ENCODE measurements at places on chromosomes 16 and 17.
A peak's percentile ranks its signal among the peaks of the same experiment; 100 is the strongest.

GRCh38 chr17:76512366-76513305 is 11.4 kb upstream of the RHBDF2 start:
- DNase-seq: no peak

GRCh38 chr16:72173997-72174396 is 2.0 kb upstream of the PMFBP1 start:
- no peak for DNase-seq

DNA sequence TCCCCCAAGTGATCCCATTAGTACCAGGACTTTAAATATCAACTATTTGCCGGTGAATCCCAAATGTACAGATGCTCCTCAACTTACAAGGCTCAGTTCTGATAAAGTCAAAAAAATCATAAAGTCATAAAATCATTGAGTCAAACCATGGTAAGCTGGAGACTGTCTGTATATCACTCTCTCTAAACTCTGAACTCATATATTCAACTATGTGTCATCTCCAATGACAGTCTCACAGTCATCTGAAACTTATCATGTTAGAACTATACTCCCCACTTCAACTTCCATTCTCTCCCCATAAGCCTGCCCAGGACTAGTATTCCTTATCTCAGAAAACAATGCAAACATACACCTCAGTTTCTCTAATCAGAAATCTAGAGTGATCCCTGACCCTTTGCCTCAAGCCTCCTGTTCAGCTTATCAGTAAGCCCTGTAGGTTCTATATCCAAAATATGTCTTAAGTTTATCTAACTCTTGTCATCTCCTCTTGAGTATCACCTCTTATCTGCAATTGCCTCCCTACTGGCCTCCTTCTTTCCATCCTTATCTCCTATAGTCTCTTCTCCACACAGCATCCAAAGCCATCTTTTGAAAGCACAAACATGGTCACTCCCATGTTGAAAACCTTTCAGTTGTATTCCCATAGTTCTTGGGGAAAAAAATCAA is 55.0 kb downstream of the SSH2 start:
- DNase-seq: no peak

- no peak for DNase-seq
These were observed 689.2 kb downstream of the WWOX start for GRCh38 chr16:78788696-78789095.

DNA sequence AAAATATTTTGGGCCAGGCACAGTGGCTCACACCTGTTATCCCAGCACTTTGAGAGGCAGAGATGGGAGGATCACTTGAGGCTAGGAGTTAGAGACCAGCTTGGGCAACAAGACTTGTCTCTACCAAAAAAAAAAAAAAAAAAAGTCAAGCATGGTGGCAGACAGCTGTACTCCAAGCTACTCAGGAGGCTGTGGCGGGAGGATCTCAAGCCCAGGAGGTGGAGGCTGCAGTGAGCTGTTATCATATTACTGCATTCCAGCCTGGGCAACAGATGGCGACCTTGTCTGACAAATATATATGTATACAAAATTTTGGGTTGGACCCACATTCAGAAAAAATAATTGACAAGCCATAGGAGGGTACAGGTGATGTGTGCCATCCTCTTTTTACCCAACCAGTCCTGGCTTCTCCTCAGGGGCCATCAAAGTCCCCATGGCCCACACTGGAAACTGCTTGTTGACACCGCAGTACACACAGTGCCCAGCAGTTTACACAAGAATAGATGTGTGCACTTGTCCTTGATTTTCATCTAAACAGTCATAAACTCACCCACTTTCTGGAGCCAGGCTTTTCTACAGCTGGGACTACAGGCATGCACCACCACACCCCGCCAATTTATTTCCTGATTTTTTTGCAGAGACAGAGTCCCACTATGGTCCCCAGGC is 1.7 kb downstream of the CES2 start:
- DNase-seq: no peak

DNA sequence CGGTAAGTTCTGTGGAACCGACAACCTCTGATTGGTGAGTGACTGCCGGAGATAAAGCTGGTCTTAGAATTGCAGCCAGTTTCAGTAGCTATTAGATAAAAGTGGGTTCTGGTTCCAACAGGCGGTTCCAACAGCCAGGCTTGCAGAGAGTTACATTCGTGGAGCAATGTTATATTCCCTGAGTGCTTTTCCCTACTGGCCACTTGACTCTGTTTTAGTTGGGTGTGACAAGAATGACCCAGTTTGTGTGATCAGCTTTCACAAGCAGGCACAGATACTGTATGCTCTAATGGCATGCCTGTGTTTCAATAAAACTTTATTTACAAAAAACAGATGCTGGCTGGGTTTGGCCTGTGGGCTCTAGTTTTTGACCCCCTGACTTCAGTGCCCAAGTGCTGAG is 196.6 kb downstream of the SNX29 start:
- DNase-seq: no peak

DNA sequence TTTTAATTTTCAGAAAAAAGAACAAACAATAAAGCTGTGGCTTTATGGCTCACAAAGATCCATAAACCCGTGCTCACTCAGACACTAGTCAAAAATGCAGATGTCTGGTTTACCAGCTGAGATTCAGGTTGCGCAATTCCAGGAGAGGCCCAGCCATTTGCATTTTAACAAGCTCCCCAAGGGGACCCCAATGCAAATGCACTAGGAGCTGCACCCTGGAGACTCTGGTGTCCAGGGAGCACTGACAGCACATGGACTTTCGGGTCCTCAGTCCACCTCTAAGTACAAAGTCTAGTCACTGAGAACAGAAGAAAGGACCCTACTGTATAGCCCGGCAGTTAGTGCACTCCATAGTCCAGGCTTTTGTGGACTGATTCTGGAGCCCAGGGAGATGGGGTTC is 326.3 kb downstream of the MAF start:
- DNase-seq: no peak

- DNase-seq: no peak
These were observed 56.1 kb upstream of the ENDOV start for GRCh38 chr17:80358861-80359260.

- no peak for DNase-seq
These were observed 90.1 kb downstream of the ASIC2 start for GRCh38 chr17:33202796-33203495.

- no peak for DNase-seq
These were observed 29.6 kb downstream of the OGFOD1 start for GRCh38 chr16:56480776-56481467.

- no peak for DNase-seq
These were observed 27.8 kb upstream of the PHOSPHO1 start for GRCh38 chr17:49258394-49258793.

GRCh38 chr17:29914819-29915537 is 15.1 kb downstream of the SSH2 start:
- no peak for DNase-seq

GRCh38 chr16:55439101-55439690 is 39.8 kb upstream of the MMP2 start:
- DNase-seq: no peak

GRCh38 chr16:48932216-48932855 is 322.4 kb upstream of the N4BP1 start:
- DNase-seq: no peak

DNA sequence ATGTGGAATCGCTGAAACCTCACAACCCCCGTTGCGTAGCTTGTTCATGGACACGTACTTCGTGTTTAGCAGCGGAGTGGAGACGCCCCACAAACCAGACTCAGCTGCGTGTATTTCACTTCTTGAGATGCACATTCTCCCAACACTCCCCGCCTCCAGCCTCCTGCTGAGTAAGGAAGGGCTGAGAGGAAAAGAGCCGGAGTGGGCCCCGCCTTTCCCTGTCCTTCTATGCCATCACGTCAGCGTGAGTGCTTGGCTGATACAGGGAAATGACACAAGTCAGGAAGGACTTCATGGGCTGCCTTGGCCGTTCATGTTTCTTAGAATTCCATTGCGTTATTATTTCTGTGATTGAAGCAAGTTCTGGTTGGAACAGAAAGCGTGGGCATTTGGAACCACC is 68.6 kb upstream of the CBX4 start:
- no peak for DNase-seq

DNA sequence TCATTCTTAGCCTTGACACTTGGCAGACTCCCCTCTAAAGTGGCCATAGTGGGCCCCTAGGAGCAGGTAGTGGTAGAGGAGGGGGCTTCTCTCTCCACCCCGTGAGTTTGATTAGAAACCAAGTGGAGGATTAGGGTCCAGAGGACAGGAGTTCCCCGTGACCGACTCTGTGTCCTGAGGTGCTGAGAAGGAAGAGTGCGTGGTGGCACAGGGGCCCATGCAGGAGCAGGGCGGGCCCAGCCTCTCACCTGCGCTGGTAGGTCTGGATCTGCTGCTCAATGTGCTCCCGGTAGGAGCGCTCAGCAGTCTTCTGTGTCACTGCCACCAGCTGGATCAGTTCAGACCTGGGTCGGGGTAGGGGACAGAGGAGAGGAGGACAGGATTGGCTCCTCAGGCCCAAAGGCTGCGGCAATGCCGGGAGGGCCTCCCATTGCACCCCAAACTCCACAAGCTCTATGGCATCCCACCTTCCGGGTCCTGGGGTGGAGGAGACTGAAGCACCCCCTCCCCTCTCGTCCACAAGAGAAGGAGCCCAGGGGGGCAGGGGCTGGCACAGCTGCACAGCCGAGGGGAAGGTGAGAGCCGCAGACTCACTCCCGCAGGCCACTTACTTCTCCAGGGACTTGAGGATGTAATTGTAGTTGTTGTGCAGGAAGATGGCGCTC is 6.2 kb downstream of the ZACN start:
- DNase-seq: no peak

GRCh38 chr17:59155439-59156177 is at the start of gene PRR11:
PRR11 (plus strand) TSS chr17:59155746; CDS start chr17:59169753, 14,007 bp downstream.
- peak; percentile 100 for DNase-seq

DNA sequence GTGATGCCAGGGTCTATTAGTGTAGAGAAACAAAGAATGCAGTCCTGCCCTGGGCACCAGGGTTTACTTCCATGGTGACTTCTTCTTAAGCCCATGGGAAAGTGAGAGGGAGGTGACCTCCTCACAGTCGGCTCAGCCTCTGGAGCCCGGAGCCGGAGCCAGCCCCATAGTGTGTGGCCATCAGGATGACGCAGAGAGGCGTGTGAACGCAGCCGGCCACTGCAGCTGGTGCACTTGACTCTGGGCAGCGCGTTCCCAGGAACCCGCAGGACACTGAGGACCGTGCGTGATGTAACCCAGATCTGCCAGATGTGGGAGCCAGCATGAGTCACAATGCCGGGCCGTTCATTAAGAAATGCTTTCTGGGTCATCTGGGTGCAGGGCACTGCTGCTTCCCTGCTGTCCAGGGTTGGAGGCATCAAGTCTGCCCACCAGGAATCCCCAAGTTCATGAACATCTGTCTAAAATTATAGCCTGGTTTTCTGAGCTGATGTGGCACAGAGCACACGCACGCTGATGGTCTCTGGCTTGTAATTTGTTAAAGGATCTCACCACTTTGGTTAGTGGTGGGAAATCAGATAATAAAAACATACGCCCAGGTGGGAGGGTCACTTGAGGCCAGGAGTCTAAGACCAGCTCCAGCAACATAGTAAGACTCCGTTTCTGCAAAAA is 114.1 kb downstream of the PITPNC1 start:
- peak; percentile 75 for DNase-seq

GRCh38 chr16:28823291-28823872 is 583 bp downstream of the ATXN2L start:
- DNase-seq: peak; percentile 31

DNA sequence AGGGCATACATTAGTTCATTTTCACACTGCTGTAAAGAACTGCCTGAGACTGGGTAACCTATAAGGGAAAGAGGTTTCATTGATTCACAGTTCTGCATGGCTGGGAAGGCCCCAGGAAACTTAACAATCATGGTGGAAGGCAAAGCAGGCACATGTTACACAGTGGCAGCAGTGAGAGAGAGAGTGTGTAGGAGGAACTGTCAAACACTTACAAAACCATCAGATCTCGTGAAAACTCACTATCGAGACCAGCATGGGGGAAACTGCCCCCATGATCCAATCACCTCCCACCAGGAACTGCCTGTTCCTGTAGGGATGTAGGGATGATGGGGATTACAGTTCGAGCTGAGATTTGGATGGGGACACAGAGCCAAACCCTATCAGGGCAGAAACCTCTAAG is 17.2 kb downstream of the NUBP1 start:
- DNase-seq: no peak

DNA sequence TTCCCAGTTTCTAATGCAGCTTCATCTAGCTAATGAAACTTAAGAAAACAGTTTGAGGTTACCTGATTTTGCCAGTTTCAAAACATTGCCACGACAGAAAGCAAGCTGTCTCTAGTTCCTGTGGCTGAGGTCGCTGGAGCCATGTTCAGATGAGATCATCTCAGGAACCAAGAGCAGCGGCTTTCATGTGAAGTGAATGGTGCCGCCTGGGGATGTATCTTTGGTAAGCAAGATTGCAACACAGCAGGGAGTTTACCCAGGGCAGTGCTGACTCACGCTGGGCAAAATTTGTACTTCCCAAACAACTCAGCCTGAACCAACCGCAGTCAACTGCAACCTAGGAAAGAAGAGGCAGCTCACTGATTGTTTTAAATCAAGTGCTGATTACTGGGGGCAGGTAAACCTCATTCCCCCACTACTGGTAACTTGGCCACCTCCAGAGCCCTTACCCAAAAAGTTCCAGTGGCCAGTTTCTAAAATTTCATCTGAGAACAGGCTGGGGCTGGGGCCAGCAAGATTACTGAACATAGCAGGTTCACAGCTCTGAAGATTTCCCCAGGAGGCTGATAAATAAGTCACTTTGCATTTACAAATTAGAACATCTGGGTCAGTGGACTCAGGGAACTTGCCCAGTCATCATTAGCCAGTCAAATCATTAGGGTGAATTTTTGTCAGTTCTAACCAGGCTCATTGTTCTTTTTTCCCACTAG is at the start of gene RFFL:
RFFL (minus strand) TSS at position 194 of the 710 bp plus-strand sequence. CDS start 37,154 bp downstream, outside the sequence.
- peak; percentile 84 for DNase-seq

GRCh38 chr16:16029431-16030011 is 80.1 kb downstream of the ABCC1 start:
- DNase-seq: no peak

- DNase-seq: no peak
These were observed 147.1 kb downstream of the FOXL1 start for GRCh38 chr16:86725401-86725800.

DNA sequence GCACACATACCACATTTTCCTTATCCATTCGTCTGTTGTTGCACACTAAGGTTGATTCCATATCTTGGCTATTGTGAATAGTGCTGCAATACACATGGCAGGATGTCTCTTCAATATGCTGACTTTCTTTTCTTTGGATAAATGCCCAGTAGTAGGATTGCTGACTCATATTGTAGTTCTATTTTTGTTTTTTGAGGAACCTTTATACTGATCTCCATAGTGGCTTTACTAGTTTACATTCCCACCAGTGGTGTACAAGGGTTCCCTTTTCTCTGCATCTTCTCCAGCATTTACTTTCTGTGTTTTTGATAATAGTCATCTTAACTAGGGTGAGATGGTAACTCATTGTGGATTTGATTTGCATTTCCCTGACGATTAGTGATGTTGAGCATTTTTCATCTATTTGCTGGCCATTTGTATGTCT is 118.1 kb downstream of the STXBP4 start:
- DNase-seq: no peak

GRCh38 chr17:76893623-76894334 is 25.6 kb downstream of the MGAT5B start:
- no peak for DNase-seq

DNA sequence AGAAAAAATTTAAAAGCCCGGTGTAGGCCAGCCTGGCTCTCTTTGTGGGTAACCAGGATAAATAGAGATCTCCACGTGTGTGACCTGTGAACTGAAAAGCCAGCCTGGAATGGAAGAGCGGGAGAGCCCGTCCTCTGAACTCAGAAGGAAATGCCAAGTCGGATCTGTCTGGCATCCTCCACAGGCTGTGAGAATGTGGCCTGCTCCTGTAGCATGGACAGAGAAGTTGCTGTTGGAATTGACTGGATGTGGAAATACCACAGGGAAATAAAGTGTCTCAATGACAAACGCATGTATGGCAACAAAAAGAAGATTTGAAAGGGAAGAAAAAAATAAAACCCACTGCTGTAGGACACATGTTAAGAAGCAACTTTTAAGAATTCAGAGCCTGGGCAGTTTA is 6.7 kb downstream of the KLHL36 start:
- no peak for DNase-seq
